ENCODE measurements at places on chromosomes 13 and 19. TPM values are rescaled to one million over a fixed set of nuclear protein-coding genes. Genes with fewer than 3 reads are reported as not detected.

DNA sequence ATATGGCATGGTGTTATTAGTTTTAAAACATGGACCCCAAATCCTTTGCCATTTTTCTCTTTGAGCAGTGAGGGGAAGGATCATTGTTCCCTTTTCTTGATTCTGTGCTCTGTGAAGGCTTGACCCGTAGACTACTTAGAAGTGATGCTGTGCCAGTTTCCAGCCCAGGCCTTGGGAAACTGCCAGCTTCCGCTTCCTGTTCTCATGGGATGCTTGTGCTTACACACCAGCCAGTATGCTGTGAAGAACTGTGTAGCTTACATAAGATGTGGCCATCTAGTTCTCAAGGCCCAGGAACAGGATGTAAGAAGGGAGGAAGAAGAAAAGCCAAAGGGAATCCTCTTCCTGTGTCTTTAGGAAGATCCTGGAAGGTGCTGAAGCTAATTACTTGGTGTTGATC is 180.9 kb downstream of the PCCA start:
- peak; percentile 89 for DNase-seq

- no peak for DNase-seq
Observed at GRCh38 chr19:28401739-28402424, 811.1 kb downstream of the UQCRFS1 start.

DNA sequence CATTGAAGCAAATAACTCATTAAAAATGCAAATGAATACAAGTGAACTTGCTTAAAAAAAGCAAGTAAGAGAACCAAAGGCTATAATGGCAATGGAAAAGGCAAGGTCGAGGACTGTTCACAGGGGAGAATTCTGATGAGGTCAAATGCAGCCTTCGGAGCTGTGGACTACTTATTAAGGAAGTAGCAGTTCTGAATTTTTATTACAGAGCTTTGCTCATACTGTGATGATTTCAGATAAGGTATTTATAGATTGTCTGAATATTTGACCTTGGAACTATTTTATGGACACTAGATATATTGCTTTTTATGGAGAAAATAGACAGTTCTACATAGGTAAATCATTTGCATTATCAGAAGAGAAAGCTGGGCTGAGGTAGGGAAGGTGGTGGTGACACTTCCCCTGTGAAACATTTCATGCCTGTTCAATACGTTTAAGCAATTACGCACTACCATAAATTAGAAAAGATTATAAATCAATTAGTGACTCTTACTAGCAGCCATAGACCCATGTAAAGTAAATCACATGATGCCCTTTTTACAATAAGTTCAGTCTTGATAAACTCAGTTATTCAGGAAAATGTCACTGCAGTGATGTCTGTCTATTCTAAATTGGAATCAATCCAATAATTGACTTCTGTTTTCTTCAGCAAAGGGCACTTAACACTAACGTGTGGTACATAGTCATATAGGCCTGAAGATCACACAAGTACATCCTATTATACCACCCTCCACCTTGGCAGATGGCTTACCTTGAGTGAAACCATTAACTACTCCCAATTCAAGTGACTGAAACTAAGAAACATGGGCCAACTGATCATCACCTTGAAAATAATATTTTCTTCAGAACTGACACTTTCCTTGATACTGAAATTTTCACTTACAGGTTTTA is 260.0 kb downstream of the KLF12 start:
- DNase-seq, result no peak

GRCh38 chr13:58782736-58783135 is 1151.2 kb downstream of the PCDH17 start:
- DNase-seq, result no peak

DNA sequence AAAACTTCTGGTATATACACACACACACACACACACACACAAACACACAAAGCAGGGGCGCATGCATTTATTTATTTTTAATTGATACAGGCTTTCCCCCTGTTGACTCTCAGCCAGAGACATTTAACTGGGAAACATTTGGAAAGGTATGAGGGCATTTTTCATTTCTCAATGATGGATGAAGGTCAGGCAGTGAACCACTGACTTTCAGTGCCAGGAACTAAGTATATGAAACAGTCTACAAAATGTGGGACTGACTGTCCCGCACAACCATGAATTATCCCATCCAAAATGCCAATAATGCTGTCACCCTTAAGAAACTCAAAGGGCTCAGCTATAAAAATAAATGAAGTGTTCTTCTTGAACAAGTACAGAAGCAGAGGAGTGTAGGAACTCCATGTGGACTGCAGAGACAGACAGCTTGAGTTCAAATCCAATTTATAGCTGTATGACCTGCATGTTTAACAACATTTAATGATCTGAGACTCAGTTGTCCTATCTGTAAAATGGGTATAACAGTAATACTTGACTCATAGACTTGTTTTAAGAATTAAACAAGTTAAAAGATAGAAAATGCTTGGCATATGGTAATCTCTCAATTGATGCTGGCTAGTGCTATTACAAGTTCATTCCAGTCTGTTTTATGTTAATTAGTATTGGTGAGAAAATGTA is 25.0 kb upstream of the INTS6 start:
- no peak for DNase-seq

- peak; percentile 8 for DNase-seq
Observed at GRCh38 chr13:84994582-84994981, 804.6 kb downstream of the SLITRK6 start.

- DNase-seq, result no peak
Observed at GRCh38 chr19:4316956-4317355, 12.6 kb downstream of the FSD1 start.

GRCh38 chr13:111401755-111402154 is 81.3 kb downstream of the TEX29 start:
- no peak for DNase-seq

- no peak for DNase-seq
Observed at GRCh38 chr19:2235381-2236063, 607 bp downstream of the PLEKHJ1 start.

- DNase-seq, result no peak
Observed at GRCh38 chr13:112579310-112579843, 8.6 kb downstream of the TUBGCP3 start.

GRCh38 chr13:48891586-48891985 is 84.1 kb upstream of the FNDC3A start:
- peak; percentile 37 for DNase-seq

Gene GNA15
- polyA plus RNA-seq, result not detected

Gene VAV1
- polyA plus RNA-seq, result not detected

Gene GRIN2D
- 0.09 TPM for polyA plus RNA-seq

All from fibroblast of lung (primary cell).